ENCODE measurements at places on chromosomes 7 and 10.

DNA sequence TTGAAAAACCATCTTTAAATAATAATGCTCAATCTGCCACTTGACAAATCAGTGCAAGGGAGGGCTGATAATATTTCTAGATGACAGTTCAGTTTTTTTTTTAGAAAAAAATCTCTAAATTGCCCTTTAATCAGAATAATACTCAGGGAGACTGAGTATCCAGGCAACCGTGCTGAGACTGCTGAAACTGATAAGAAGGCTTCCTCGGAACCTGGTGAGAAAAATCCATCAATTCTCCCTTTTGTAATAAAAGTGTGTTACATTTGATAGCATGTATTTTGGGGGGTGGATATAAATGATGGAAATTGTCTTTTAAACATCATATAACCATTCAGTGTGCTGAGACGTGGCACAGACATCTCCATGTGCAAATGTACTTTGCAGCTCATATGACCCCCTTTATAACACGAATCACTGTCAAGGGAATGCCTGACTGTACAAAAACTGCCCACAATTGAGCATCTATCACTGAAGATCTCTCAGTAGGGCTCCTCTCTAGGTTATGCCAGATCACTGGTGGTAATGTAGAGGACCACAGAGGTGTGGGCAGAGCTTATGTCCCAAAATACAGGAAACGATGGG is 491.1 kb upstream of the ADARB2 start:
- no peak for DNase-seq

GRCh38 chr10:49191349-49191748 is 3.2 kb upstream of the TMEM273 start:
- DNase-seq = no peak

DNA sequence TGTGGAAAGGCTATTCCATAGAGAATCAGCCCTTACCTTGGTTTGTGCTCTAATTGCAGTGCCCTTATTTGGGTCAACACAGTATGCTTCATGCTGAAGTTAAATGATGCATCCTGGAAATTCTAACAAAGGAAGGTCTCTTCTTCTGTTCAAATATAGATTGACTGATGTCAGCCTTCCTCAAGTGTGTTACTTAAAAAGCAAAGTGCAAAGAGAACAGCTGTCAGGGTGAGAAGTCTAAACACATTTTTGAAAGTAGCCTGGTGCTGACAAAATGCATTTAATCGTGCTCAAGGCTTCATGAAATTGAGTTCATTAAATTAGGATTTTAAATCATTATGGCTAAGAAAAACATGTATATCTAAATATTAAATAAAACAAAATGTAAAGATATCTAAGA is 19.5 kb downstream of the AGR2 start:
- no peak for DNase-seq

DNA sequence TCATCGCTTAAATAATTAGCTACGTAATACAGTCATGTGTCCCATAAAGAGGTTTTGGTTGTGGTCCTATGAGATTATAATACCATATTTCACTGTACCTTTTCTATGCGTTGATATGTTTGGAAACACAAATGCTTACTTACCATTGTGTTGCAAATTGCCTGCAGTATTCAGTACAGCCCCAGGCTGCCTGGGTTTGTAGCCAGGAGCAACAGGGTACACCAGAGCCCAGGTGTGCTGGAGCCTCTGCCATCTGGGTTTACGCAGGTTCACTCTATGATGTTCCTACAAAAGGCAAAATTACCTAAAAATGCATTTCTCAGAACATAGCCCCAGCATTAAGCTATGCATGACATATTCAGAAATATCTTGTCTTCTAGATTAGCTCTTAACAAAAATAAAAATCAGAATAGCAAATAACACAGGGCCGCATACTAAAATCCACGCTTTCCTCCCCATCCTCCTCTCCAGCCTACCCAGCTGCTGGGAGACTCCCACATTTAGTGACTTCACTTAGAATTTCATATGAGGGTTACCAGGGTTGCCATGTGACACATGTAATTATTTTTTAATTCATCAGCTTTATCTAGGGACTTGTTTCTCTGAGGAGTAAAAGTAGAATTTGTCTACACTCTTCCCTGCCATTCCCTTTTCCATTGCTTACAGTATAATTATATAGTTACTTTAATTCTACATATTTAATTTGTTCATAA is 559.0 kb upstream of the ADARB2 start:
- no peak for DNase-seq

GRCh38 chr10:93384006-93384405 is 98.1 kb downstream of the MYOF start:
- DNase-seq = no peak

- DNase-seq = no peak
Measured at GRCh38 chr10:102059987-102060386, 4.0 kb upstream of the ARMH3 start.

- DNase-seq = no peak
Measured at GRCh38 chr7:134686786-134687185, 40.1 kb downstream of the BPGM start.

GRCh38 chr7:25714013-25714412 is 438.0 kb upstream of the NFE2L3 start:
- no peak for DNase-seq

DNA sequence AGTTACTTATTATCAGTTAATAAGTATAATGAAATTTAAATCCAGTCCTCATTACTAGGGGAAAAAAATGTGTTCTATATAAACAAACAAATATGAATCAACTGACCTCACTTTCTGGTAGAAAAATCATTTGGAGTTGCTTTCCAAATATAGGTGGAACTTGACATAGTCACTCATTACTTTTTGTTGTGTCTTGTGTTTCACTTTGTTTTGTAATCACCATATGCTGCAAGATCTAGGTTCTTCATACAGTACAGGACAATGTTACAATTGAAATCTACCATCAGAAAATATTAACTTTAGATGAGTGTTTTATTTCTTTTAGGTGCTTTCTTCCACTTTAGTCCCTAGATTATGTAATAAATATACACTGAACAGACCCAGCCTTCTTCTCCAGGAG is 16.9 kb downstream of the TFEC start:
- no peak for DNase-seq
